ENCODE measurements at places on chromosomes 5 and 9. TPM values are rescaled to one million over a fixed set of nuclear protein-coding genes. Genes with fewer than 3 reads are reported as not detected.
A peak's percentile ranks its signal among the peaks of the same experiment; 100 is the strongest.

- no peak overlapping the region for H3K27ac ChIP-seq
- H3K4me3 ChIP-seq, result no peak overlapping the region
- no peaks in the 10 kb centered on the region for H3K27me3 ChIP-seq
- no peaks in the 10 kb centered on the region for H3K4me1 ChIP-seq
Measured at GRCh38 chr5:15564523-15564922, 64.5 kb downstream of the FBXL7 start.

DNA sequence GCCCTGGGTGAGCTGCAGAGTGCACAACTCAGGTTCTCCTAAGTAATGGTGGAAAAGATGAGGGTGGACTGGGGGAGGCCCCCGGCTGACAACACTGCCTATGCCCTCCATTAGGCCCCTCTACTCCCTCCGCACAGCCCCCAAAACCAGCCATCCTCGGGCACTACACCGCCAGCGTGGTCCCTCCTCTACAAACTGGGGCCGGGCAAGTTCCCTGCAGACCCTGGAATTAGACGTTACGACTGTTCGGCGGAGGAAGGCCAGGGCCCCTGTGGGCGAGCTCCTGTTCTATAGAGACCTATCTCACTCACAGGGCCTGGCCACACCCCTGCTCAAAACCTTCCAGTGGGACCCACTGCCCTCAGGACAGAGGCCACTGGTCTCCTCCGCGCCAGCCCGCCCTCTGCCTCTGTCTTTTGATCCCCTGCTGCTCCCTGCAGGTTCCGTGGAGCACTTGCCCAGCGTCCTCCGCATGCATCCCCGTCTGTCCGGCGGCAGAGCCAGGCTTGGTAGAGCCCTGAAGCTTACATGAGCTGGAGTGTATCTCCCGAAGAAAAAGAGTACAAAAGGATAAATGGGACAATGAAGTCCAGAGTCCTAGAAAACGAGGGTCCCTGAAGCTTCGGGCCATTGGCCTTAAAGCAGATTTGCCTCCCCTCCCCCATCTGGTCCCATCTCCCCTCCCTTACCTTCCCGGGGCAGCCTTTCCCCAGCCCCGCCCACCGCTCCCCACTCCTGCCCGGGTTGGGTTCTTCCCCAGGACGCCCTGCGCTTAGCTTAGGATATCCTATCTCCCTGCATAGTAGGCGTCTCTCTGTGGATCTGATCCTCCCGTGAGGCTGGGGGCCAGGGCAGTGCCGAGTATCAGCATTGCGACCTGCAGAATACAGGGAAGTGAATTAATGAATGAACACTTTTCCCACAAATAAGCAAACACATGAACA lies 71.3 kb downstream of the HRH2 start:
- H3K4me3 ChIP-seq, result no peak overlapping the region
- H3K4me1 ChIP-seq, result no peaks in the 10 kb centered on the region
- H3K36me3 ChIP-seq, result no peaks in the 10 kb centered on the region

RNF208 gene
- 10.1 TPM for total RNA-seq

GRCh38 chr5:71932655-71933338 lies 174.5 kb upstream of the MAP1B start:
- H3K4me1 ChIP-seq, result no peaks in the 10 kb centered on the region
- no peaks in the 10 kb centered on the region for H3K36me3 ChIP-seq
- H3K4me3 ChIP-seq, result no peak overlapping the region

- no peak overlapping the region for H3K27ac ChIP-seq
- no peak for DNase-seq
- H3K36me3 ChIP-seq, result no peaks in the 10 kb centered on the region
Measured at GRCh38 chr9:18472841-18473251, 1.1 kb upstream of the ADAMTSL1 start.

GRCh38 chr9:6214434-6214833 lies 1.2 kb upstream of the IL33 start:
- no peak for DNase-seq
- peaks cover 8% of the 10 kb centered on the region for H3K27me3 ChIP-seq
- no peak overlapping the region for H3K4me3 ChIP-seq
- H3K4me1 ChIP-seq, result no peaks in the 10 kb centered on the region
- no peaks in the 10 kb centered on the region for H3K36me3 ChIP-seq

RASGRF2 gene
- 19.4 TPM for total RNA-seq

SNX18 gene
- total RNA-seq, result 13.3 TPM

DNA sequence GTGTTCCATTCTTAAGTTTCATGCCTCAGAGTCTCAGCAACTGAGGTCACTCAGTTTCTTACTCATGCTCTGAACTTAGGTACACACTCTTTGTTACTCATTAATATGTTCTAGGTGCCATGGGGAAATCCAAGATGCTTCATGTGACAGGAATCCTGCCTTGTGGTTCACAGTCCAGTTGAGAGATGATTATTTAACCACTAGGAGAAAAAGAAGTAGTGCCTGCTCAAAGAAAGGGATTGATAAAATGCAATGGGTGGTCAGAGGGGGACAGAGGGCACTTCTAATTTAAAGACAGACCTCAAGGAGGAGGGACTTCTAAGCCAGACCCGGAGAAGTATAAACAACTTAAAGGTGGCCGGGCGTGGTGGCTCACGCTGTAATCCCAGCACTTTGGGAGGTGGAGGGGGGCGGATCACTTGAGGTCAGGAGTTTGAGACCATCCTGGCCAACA lies 69.0 kb downstream of the UGCG start:
- peaks cover 19% of the 10 kb centered on the region for H3K27me3 ChIP-seq
- H3K4me3 ChIP-seq, result no peak overlapping the region
- H3K27ac ChIP-seq, result no peak overlapping the region
- DNase-seq, result no peak

- peaks cover 1% of the 10 kb centered on the region for H3K27me3 ChIP-seq
- peaks cover 30% of the 10 kb centered on the region for H3K4me1 ChIP-seq
- no peak overlapping the region for H3K27ac ChIP-seq
Measured at GRCh38 chr9:112747094-112747493, 3.5 kb upstream of the SNX30 start.

OBP2B gene
- not detected for total RNA-seq

- H3K27me3 ChIP-seq, result peaks cover 10% of the 10 kb centered on the region
- H3K36me3 ChIP-seq, result no peaks in the 10 kb centered on the region
- no peak overlapping the region for H3K27ac ChIP-seq
- H3K4me3 ChIP-seq, result no peak overlapping the region
Measured at GRCh38 chr9:38439916-38440301, 15.7 kb upstream of the IGFBPL1 start.

DNA sequence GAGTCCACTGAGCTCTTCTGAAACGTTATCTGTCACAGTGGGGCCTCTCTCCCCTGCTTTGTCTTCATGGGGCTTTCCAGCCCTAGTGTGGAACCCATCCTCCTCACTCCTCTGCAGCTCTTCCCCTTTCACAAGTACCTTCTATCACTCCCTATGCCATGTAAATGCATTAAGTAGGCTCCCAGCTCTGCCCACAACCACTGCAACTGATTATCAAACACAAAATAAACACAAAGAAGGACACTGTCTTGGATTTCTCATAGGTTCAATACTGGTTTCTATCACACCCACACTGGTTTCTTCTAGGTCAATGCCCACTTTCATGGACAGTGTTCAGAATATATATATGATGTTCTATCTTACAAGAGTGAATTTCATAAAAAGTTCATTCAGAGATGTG lies 139.4 kb downstream of the GNAQ start:
- DNase-seq, result no peak
- peaks cover 43% of the 10 kb centered on the region for H3K36me3 ChIP-seq
- H3K4me3 ChIP-seq, result no peak overlapping the region

DNA sequence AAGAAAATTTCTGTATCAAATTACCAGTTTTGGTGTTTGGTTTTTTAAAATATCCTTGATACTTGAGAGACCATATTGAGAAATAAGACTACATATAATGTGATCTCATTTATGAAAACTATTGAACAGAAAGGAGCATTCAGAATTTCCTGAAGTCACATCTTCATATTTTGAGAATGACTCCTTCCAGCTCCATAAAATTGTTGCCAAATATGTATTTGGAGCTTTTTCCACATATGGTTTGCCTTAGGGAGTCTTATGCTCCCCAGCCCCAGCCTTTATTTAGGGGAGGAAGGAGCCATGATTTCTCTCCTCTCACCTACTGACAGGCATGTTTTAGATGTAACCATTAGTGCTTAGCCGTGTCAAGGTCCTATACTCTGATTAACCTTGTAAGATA lies 51.1 kb downstream of the GCNT1 start:
- DNase-seq, result no peak
- H3K36me3 ChIP-seq, result no peaks in the 10 kb centered on the region
- H3K4me3 ChIP-seq, result no peak overlapping the region

DNA sequence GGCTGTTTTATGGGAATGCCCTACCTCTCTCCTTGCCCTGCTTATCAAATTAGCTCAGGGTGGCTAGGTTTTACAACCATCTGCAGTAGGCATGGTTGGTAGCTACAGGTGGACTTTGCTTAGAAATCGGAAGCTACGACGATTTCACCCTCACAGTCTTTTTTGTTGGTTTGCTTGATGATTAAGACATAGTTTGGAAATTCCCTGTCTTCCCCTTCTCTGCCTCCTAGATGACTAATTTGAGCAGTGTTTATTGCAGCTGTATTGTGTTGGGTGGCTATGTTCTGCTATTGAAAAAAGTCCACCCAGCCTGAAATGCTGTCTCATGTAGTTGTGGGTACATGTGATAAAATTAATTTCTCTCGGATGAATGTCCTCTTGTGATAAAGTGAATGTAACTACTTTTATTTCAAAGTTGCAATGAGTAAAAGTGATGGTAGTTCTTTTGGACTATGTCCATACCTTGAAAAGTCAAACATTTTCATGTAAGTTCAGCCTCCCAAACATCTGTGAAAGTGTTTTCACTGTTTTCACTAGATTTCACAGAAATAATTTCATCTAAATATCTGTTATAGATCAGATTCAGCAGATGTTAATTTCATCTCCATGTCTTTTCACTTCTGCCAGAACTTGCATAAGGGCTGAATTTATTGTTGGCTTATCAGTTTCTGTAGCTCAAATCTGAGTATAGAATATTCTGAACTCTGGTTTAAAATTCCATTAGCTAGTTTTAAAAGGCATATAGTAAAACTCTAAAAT lies 37.3 kb upstream of the FYB1 start:
- no peaks in the 10 kb centered on the region for H3K27me3 ChIP-seq
- no peak overlapping the region for H3K27ac ChIP-seq

GPR151 gene
- not detected for total RNA-seq

DNA sequence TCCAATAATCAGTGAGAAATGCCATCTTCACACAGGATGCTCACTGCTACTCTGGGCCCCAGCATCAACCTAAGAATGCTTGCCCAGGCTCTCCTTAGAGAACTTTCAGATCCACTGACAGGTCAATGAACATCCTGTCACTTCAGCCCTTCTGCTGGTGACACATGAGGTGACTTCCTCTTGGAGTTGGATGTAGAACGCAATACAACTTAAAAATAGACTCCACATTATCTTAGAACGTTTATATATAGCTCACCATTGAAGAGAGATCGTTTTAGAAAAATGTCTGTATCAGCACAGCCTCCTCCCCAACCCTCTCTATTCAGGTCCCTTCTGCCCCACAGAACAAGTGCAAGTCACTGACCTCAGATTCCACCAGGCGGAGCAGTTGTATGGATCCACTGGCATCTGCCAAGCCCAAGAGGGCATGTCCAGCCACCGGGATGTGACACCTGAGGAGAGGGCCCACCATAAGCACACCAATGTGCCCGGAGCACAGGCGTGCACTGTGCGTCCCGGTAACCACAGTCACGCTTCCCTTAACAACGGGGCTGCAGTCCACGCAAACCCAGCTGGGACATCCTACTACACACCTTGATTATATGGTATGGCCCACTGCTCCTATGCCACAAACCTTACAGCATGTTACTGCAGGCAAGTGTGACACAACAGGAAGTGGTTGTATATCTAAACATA lies 2.9 kb downstream of the DPH7 start:
- DNase-seq, result no peak
- H3K36me3 ChIP-seq, result peaks cover 42% of the 10 kb centered on the region
- peak overlapping the region; percentile 51 for H3K4me3 ChIP-seq
- H3K4me1 ChIP-seq, result peaks cover 19% of the 10 kb centered on the region

GRCh38 chr9:82167296-82167695 lies 178.7 kb downstream of the SPATA31D1 start:
- H3K36me3 ChIP-seq, result no peaks in the 10 kb centered on the region
- no peak overlapping the region for H3K27ac ChIP-seq
- DNase-seq, result no peak
- H3K27me3 ChIP-seq, result no peaks in the 10 kb centered on the region
- H3K4me3 ChIP-seq, result no peak overlapping the region

DNA sequence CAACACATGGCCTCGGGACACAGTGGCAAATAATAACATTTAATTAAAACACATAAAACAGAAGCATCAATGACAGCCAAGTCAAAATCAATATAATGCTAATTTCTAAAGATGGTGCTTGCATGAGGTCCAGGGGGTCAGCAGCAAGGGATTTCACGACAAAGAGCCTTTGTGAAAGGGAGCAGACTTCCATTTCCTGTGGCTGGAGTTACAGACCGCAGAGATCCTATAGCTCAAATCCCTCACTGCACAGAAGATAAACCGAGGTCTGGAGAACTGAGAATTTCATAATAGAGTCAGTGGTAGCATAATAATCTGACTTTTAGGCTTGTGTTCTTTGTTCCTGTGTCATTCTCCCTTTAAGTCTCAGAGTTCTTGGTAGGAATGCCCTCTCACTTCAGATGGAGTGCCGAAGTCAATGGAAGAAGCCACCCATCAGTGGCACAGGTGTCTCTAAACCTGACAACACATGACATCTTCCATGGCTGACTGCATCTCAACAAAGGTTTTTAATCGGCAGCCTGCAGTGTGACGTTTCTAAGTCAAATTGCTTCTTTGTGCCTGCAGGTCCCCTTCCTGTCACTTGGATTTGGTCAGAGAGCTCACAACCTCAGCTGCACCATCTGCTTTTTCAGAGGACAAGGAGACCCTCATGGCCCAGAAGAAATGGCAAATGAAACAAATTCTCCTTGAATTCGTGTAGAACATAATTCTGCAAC lies 67.4 kb downstream of the CARTPT start:
- no peaks in the 10 kb centered on the region for H3K36me3 ChIP-seq
- H3K4me3 ChIP-seq, result no peak overlapping the region
- no peak overlapping the region for H3K27ac ChIP-seq
- DNase-seq, result no peak
- H3K4me1 ChIP-seq, result peaks cover 15% of the 10 kb centered on the region
- H3K27me3 ChIP-seq, result peaks cover 2% of the 10 kb centered on the region

- no peaks in the 10 kb centered on the region for H3K4me1 ChIP-seq
- peaks cover 13% of the 10 kb centered on the region for H3K27me3 ChIP-seq
- H3K27ac ChIP-seq, result no peak overlapping the region
- H3K4me3 ChIP-seq, result no peak overlapping the region
- no peaks in the 10 kb centered on the region for H3K36me3 ChIP-seq
- DNase-seq, result no peak
Measured at GRCh38 chr5:109199289-109199688, 210.5 kb downstream of the PJA2 start.

- H3K4me1 ChIP-seq, result peaks cover 12% of the 10 kb centered on the region
- peak; percentile 19 for DNase-seq
- H3K27ac ChIP-seq, result peak within 1 kb of the TSS; percentile 88
- H3K27me3 ChIP-seq, result peaks cover 51% of the 10 kb centered on the region
Measured at GRCh38 chr9:86098824-86099700, at the start of gene GOLM1. GOLM1 (minus strand) TSS chr9:86099558; CDS start chr9:86079320, 20,238 bp downstream.

FBLL1 gene
- total RNA-seq, result not detected

LEAP2 gene
- 4.4 TPM for total RNA-seq

DNA sequence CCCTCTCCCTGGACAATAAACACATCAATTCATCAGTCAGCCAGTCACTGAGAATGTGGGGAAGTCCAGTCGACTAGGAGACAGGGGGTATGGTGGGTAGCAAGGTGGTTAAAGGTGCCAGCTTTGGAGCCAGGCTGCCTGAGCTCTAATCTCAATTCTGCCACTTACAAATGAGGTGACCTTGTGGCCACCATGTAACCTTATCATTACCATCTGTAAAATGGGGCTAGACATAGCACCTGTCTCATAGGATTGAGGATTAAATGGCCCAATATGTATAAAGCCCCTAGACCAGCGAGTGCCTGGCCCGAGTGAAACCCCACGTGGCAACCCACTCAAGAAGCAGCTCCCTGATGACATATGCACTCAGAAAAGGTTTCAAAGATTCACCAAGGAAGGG lies 73.3 kb upstream of the TBC1D2 start:
- no peak for DNase-seq
- peaks cover 7% of the 10 kb centered on the region for H3K27me3 ChIP-seq
- H3K36me3 ChIP-seq, result no peaks in the 10 kb centered on the region
- H3K4me1 ChIP-seq, result no peaks in the 10 kb centered on the region
- no peak overlapping the region for H3K27ac ChIP-seq

Measured in activated T-helper 2 cell treated with anti-CD3 and anti-CD28 coated beads, Interferon-gamma antibody, Interleukin-2, Interleukin-4, amounts not matched to agents 10 μg/mL and 5 μg/mL and 100 μg/mL, durations not matched to agents 14 hours and 24 hours and 36 hours (primary cell).